A549 treated with Mapracorat at 1 μM for 4 hours (cell line): ENCODE measurements at places on chromosomes 1 and 21. TPM values are rescaled to one million over a fixed set of nuclear protein-coding genes. Genes with fewer than 3 reads are reported as not detected.

CCDC17 gene
- 0.14 to 0.36 TPM (median 0.28 TPM) in 5 replicates for total RNA-seq

CCDC30 gene
- 0.55 to 1.6 TPM (median 0.59 TPM) in 5 replicates for total RNA-seq

PALMD gene
- total RNA-seq: 0.22 to 0.52 TPM (median 0.37 TPM) in 5 replicates

SLAMF7 gene
- total RNA-seq: 1.3 to 2.9 TPM (median 1.6 TPM) in 5 replicates

RGL1 gene
- total RNA-seq: 0.64 to 0.95 TPM (median 0.82 TPM) in 5 replicates

TDRD10 gene
- total RNA-seq: 0.23 TPM in 1 of 5 replicates, not detected in the others

C1orf167 gene
- total RNA-seq: not detected in 5 replicates

LSS gene
- total RNA-seq: 11.3 to 15.7 TPM (median 15.0 TPM) in 5 replicates

FYB2 gene
- total RNA-seq: not detected in 5 replicates

CDC20 gene
- 178 to 205 TPM (median 195 TPM) in 5 replicates for total RNA-seq

OPRD1 gene
- 0.01 to 0.02 TPM (median 0.02 TPM) in 4 of 5 replicates, not detected in the other for total RNA-seq

RHOU gene
- 7.3 to 10.1 TPM (median 9.5 TPM) in 5 replicates for total RNA-seq

LCE1F gene
- not detected in 5 replicates for total RNA-seq

PTAFR gene
- 0.09 to 0.24 TPM (median 0.18 TPM) in 5 replicates for total RNA-seq

GPR37L1 gene
- total RNA-seq: 0.10 to 0.16 TPM (median 0.15 TPM) in 5 replicates

ZNF648 gene
- not detected in 5 replicates for total RNA-seq

CATSPERE gene
- 0.06 to 0.08 TPM (median 0.07 TPM) in 3 of 5 replicates, not detected in the others for total RNA-seq

TCP10L gene
- 0.67 to 0.95 TPM (median 0.80 TPM) in 5 replicates for total RNA-seq

SLC44A5 gene
- 0.04 to 0.06 TPM (median 0.06 TPM) in 4 of 5 replicates, not detected in the other for total RNA-seq

CD1B gene
- not detected in 5 replicates for total RNA-seq

RGS4 gene
- total RNA-seq: not detected in 5 replicates

SPRR2A gene
- not detected in 5 replicates for total RNA-seq

RSPH1 gene
- total RNA-seq: 0.59 to 0.92 TPM (median 0.74 TPM) in 5 replicates

PPP1R12B gene
- total RNA-seq: 1.6 to 2.4 TPM (median 2.2 TPM) in 5 replicates

CRP gene
- total RNA-seq: not detected in 5 replicates

MYCBP gene
- 13.0 to 21.3 TPM (median 19.7 TPM) in 5 replicates for total RNA-seq

KCNA3 gene
- not detected in 5 replicates for total RNA-seq

OR2T33 gene
- total RNA-seq: not detected in 5 replicates

CD52 gene
- 0.64 TPM in 1 of 5 replicates, not detected in the others for total RNA-seq

IL12RB2 gene
- 0.05 to 0.18 TPM (median 0.10 TPM) in 5 replicates for total RNA-seq

OR2T35 gene
- not detected in 5 replicates for total RNA-seq

GLMN gene
- total RNA-seq: 6.2 to 8.7 TPM (median 7.0 TPM) in 5 replicates

TAF13 gene
- 24.8 to 31.8 TPM (median 26.3 TPM) in 5 replicates for total RNA-seq

POU2F1 gene
- total RNA-seq: 3.3 to 4.1 TPM (median 3.4 TPM) in 5 replicates

HES4 gene
- 22.0 to 73.2 TPM (median 67.5 TPM) in 5 replicates for total RNA-seq

TAS1R1 gene
- not detected in 5 replicates for total RNA-seq

NBPF15 gene
- 15.7 to 22.7 TPM (median 20.0 TPM) in 5 replicates for total RNA-seq

OR2G6 gene
- not detected in 5 replicates for total RNA-seq

CELA3B gene
- total RNA-seq: not detected in 5 replicates

MIGA1 gene
- 4.2 to 7.3 TPM (median 6.8 TPM) in 5 replicates for total RNA-seq

GPR25 gene
- not detected in 5 replicates for total RNA-seq

CRYBG2 gene
- 0.99 to 1.9 TPM (median 1.3 TPM) in 5 replicates for total RNA-seq

CD1E gene
- not detected in 5 replicates for total RNA-seq

SPRR3 gene
- not detected in 5 replicates for total RNA-seq

NKAIN1 gene
- total RNA-seq: 0.92 to 1.4 TPM (median 1.1 TPM) in 5 replicates

CENPF gene
- 63.9 to 104 TPM (median 71.6 TPM) in 5 replicates for total RNA-seq
